Dermis microvascular lymphatic vessel endothelial cell (primary cell): ENCODE measurements at places on chromosomes 16 and 17.
A peak's percentile ranks its signal among the peaks of the same experiment; 100 is the strongest.

DNA sequence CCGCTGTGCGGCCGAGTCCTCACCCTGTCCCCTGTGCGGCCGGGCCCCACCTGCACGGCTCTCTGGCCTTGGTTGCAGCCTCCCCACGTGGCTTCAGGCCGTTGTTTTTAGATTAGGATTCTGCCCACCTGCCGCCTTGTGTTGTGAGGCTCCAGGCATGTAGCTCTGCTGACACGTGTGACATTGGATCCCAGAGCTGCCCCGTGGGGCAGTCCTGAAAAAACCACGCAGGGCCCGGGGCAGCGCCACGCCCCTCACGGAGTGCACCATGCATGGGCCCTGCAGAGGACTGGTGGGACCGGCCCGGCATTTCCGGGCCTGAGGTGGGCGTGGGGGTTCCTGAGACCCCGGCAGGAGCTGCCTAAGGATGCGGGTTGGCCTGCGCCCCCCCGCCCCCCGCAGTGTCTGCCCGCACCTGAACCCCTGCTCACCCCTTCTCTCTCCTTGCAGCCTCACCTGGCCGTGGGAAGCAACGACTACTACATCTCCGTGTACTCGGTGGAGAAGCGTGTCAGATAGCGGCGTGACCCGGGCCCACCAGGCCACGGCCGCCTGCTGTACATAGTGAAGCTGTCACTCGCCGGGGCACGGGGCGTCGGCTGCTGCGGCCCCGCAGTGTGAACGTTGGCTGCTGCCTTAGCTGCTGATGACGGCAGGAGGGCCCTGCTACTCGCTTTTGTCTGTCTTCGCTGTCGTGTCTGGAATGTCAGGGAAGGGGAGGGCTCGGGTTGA lies 27.7 kb upstream of the CHMP6 start:
- no peak for DNase-seq

DNA sequence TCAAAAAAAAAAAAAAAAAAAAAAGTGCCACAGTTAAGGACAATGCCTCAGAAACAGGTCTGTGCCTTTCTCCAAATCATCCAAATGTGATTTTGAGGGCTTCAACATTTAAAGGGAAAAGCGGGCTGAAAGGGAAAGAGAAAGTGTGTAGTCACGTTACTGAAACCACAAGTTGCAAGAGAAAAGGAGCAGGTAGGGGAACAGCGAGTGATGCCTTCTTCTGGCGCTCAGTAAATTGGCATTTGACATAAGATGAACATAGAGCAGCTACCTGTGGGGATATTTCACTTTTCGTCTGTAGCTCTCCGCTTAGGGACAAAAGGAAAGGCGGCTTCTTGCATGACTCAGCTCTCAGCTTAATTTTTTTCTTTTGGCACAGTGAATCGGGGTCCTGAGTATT lies 11.1 kb downstream of the CMTM2 start:
- DNase-seq = no peak

DNA sequence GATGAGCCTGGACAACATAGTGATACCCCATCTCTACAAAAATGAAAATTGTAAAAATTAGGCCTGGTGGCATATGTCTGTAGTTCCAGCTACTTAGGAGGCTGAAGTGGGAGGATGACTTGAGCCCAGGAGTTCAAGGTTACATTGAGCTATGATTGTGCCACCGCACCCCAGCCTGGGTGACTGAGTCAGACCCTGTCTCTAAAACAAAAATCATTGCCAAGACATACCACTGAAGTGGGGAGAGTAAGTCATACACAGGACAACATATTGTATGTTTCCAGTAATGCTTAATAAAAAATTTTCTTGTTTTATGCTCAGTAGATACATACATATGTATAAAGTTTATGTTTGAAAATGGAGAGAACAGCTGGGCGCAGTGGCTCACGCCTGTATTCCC lies 39.2 kb downstream of the NDE1 start:
- no peak for DNase-seq

DNA sequence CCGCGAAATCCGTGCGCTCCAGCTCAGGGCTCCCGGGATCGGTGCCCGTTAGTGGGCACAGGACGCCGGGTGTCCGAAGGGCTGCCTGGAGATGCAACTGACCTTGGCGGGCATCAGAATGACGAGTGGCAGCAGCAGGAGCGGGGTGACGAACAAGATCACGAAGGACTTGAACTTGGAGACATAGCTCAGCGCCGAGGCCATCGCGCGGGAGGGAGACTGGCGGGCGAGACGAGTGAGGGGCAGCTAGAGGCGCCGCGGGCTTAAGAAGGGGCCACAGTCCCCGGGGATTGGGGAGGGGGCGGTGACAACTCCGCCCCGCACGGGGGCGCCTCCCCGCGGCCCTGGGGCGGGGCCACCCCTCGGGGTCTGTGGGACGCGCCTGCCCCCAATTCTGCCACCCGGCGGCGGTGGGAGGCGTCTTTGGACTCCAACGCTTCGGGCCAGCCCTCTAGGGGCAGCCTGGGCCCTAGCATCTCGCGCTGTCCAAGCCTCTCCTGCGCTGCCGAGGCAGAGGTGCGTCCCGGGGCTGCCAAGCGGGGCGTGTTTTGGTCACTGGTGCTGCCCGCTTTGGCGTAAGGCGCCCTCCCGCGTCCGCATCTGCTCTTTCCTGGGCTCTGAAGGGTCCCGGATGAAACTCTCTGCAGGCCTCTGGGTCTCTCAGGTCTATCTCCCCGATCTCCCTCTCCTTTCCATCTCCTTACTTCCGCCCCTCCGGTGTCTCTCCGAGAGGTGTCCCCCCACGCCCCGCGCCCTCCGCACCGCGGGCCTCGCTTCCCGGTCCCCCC lies at the start of gene SLC13A5:
Gene SLC13A5 (minus strand): TSS at position 240 of the 788 bp plus-strand sequence. CDS start 36 bp downstream, at position 204.
- DNase-seq = peak; percentile 33

GRCh38 chr17:79331492-79331891 lies 256.9 kb downstream of the ENGASE start:
- no peak for DNase-seq

- no peak for DNase-seq
Observed at GRCh38 chr17:49696233-49696761, 11.5 kb downstream of the SLC35B1 start.

GRCh38 chr16:69171325-69172084 lies 15.5 kb upstream of the SNTB2 start:
- no peak for DNase-seq

DNA sequence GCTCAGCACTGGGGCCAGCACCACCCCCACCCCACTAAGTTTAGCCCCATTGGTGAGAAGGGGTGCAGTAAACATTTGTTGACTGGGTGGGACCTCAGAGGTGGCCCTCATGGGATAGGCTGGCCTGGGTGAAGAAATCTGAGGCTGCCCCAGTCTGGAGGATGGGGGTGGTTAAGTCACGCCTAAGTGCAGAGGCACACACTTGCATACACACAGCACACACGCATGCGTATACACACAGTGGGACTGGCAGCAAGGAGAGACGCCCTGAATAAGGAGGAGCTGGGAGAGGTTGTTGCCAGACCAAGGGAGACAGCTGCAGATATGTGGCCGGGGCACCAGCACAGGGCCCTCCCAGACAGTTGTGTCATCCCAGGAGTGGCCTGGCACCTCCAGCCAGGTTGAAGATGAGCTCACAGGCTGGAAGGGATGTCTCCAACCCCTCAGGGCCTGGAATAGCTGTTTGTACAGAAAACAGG lies 3.0 kb upstream of the BCAR1 start:
- no peak for DNase-seq

DNA sequence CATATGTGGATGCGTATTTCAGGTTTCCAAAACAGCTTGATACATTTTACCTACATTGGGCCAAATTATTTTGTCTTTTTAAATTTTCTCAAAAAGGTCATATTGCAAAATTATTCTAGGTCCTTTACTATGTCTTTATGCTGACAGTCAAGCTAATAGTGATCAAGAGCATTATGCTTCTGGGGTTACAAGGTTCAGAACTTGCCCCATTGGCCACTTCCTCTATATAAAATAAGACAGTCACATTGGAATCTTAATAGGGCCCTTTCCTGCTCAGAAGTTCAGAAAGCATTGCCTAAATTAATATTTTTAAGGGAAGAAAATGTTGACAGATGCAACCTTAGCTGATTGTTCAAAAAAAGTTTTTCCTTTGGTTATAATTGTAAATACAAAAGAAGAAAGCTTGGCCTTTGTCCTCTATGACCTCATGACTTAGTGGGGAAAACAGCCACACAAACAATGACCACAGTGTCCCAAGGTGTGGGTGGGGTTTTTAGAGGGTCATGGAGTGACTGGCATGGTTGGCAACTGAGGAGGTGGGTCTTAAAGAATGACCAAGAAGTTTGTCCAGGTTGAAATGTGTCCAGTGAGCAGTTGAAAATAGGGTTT lies 11.8 kb upstream of the RAB11FIP4 start:
- DNase-seq = no peak

- DNase-seq = no peak
Observed at GRCh38 chr16:81548876-81549546, 104.4 kb downstream of the CMIP start.

GRCh38 chr16:5065813-5066212 lies at the start of gene C16orf89:
Gene C16orf89, minus strand, starts transcription at chr16:5065956. Its CDS starts 48 bp downstream, at chr16:5065908.
- DNase-seq = no peak

DNA sequence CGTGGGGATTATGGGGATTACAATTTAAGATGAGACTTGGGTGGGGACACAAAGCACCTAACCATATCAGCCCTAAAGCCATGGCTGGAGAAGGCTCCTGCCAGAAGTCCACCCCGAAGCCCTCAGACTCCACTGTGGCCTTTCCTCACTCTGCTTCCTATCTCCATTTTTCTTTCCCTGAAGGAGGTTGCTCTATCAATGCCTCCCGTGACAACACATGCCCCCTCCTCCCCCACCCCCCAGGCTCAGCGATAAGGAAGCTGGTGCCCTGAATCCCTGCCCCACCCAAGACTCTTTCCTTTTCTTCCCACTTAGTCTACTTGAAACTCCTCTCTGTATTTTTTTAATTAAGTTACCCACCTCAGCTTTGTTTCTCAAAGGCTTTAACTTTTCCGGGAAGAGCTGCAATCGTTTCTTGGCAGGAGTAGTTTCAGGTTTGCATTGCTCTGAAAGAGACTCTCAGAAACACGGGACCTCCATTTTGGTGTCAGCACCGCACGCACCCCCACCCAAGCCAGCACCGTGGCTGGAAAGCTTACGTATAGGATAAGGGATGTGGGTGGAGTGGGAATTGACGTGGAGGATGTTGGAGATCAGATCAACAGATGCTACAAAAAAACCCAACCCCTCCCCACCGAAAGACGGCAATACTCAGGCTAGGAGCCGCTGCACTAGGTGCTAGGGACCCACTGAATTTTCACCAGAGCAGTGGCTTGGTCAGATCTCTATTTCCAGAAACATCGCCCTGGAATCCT lies 15.2 kb upstream of the CA4 start:
- DNase-seq = peak; percentile 86

DNA sequence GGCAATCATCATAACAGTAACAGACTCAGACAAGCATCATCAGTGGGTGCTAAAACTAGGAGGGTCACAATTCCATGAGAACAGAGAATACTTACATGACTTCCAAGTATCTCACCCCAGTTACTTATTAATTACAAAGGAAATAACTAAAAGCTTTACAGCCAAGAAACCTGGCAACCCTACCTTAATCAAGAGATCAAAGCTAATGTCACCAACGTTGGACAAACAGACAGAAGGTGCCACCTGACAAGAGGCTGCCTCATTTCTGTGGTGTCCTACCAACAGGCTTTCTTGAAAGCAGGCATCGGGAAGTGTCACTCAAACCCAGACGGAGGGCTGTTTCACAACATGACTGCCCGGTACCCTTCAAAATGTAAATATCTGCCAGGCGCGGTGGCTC lies 84.6 kb downstream of the RMI2 start:
- DNase-seq = no peak

DNA sequence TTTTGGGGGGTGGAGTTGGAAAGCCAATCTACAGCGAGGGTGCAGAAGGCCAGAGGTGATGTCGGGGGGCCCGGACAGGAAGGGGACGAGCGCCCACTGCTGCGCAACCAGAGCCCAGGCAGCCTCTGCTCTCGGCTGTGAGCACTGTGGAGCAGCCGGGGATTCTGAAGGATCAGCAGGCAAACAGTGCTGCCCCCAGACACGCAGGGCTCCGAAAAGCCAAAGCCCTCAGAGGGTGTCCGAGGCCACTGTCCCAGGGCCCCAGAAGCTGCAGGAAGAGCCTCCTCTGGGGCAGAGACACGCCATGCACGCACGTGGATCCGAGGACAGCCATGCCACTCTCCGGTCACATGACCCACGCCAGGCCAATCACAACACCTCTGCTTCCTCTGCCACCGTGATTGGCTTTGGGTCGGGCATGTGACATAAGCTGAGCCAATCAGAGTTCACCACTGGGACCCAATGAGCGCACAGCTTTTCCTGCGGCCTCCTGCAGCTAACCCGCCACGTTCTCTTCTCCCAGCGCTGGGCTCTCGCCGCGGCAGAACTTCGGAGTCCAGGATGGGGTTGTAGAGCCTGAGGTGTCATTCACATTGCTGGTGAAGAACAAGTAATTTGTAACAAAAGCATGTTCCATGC lies 40.7 kb downstream of the ACTG1 start:
- DNase-seq = no peak

DNA sequence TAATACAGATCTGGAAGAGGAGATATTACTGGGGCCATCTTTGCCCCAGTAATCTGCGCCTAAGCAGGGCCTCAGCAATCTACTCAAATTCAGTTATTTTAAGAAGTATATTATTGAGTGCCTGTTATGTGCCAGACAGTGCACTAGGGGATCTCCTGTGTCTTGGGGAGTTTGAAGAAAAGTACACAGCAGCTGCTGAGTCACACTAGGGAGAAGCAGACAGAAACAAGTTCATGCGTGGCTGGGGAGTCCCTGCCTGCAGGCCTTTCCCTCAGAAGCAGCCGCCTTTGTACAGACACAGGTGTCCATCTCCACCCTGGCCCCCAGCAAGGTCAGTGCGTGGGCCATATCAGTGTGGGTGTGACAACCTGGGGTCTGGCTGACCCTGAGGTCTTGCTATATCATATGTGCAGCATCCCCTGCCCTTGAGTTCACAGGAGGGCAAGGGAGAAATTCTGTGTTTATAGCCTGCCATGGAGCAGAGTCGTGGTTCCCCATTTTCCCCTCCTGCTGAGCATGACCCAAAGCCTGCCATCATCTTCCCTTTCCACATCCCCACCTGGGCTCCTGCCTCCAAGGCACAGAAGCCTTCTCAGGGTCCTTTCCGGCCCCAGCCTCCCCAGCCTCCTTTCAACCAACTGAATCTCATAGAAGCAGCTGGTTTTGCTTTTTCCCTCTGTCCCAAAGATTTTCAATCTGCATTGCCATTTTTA lies 229.9 kb upstream of the SDK2 start:
- DNase-seq = no peak

DNA sequence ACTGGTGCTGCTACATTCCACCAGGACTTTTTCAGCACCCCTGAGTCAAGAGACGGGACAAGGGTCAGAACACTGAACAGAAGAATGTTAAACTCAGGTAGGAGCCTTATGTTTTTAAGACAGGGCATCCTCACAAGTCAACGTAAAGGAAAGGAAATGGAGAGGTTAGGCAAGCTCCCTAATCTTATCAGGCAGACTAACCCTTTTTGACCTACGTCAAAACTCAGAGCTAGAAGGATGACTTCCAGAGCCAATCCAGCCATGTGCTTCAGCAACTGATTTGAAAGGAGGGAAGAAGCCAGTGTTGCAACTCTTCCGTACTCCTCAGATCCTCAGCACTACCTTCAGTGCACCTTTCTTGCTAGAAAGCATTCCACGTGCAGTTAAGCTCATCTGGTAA lies 46.8 kb downstream of the REXO5 start:
- no peak for DNase-seq
